ENCODE measurements at places on chromosomes 1 and 21.

- DNase-seq = no peak
Measured at GRCh38 chr1:18666317-18666920, 35.8 kb downstream of the PAX7 start.

DNA sequence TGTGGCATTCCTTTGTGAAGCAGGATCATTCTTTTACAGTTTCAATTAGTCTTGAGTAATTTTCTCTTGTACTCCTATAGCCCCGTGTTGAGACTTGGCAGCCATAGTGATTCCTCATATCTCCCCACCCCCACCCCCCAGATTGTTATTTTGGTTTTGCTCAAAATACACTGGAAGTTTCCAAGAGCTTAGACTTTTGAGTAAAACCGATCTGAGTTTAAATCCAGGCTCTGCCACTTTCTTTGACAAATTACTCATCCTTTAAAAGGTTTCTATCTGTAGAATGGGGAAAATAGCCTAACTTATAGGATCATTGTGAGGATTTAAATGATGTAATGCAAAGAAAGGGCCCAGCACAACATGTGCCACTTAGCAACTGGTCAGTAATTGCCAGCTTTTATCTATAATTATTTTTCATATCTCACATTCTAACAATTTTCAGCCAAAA is 53.1 kb upstream of the RC3H1 start:
- DNase-seq = no peak

GRCh38 chr1:66291531-66291864 is 242.5 kb upstream of the SGIP1 start:
- DNase-seq = no peak

DNA sequence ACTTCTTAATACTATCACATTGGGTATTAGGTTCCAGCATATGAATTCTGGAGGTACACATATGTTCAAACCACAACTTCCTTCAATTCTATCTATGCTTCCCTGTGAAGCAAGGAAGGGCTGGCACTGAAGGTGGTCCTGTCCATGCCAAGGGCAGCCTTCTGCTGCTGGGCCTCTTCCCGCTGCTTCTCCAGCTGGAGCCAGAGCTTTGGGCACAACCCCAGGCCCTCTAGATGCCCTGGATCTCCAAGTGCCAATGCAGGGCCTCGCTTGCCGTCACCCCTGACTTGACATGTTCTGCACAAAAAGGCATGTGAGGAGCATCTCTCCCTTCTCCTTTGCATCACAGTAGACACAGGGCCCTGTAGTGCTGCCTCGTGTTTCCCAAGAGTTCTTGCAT is 62.6 kb downstream of the STYXL2 start:
- no peak for DNase-seq

- DNase-seq = no peak
Measured at GRCh38 chr21:26709090-26709489, 136.0 kb upstream of the CYYR1 start.

DNA sequence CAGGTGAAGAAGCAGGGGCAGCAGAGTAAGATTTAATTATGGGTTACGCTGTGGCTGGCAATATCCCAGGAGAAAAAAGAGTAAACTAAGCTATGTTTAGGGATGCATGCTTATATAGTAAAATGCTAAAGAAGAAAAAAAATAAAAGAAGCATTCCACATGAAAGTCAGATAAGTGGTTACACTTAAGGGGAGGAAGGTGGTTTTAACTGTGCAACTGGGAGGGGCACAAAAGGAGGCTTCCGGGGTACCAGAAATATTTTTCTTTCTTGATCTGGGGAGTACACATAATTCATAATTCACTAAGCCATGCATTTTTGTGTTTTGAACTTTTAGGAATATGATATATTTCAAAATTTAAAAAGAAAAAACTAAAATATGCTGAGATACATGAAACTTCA is 39.5 kb downstream of the USP48 start:
- no peak for DNase-seq

DNA sequence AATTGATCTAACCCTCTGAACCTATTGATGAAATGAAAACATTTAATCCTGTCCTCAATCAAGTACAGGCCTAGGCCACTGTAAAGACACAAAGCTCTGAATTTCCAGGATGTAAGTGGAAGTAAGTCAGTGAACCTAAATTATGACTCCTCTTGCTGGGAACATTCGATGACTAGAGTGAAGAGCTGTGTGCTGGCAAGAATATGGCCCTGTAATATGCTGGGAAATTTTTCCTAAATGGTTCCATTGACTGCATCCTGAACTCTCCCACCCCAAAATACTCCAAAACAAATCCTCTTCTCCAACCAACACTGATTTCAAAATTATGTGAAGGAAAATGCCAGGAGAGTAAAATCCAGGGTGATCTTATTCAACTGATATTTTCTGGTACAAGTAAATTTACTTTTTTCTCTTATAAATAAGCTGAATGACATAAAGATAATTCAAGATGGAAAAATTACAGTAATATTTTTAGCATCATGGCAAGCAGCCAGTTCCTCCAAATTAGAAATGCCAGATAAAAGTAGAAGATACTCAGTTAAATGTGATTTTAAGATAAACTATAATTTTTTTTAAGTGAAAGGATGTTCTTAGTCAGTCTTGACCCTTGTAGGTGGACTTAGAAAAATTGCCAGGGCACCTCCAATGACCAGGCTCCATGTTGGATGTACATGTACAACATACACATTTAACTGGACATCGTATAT is 269.4 kb downstream of the PTGER3 start:
- DNase-seq = no peak

DNA sequence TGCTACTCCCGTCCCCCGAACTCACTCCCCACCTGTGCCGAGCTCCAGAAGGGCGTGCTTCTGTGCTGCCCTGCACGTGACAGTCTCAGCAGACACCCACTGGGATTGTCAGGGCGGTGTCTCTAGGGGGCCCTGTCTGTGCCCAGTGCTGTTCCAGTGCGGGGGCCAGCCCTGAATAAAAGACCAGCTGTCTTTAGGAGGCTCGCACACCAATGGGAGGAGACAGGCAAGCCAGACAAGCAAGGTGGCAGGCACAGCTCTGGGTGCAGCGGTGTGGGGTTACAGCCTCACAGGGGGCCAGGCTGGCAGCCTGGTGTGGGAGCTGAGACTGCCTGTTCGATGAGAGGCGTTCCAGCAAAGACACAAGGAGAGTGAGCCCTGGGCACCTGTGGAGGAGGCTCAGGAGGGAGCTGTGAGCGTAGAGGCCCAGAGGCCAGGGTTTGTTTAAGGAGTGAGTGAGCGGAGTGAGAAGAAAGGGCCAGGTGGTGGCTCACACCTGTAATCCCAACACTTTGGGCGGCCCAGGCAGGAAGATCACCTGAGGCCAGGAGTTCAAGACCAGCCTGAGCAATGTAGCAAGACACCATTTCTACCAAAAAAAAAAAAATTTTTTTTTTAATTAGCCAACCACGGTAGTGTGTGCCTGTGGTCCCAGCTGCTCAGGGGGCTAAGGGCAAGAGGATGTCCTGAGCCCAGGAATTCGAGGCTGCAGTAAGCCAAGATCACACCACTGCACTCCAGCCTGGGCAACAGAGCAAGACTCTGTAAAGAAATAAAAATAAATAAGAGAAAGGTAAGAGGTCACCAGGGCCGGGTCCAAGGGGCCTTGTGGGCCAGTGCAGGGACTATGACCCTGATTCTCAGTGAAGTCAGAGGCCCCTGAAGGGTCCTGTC is 48.2 kb upstream of the ARHGEF16 start:
- DNase-seq = no peak

DNA sequence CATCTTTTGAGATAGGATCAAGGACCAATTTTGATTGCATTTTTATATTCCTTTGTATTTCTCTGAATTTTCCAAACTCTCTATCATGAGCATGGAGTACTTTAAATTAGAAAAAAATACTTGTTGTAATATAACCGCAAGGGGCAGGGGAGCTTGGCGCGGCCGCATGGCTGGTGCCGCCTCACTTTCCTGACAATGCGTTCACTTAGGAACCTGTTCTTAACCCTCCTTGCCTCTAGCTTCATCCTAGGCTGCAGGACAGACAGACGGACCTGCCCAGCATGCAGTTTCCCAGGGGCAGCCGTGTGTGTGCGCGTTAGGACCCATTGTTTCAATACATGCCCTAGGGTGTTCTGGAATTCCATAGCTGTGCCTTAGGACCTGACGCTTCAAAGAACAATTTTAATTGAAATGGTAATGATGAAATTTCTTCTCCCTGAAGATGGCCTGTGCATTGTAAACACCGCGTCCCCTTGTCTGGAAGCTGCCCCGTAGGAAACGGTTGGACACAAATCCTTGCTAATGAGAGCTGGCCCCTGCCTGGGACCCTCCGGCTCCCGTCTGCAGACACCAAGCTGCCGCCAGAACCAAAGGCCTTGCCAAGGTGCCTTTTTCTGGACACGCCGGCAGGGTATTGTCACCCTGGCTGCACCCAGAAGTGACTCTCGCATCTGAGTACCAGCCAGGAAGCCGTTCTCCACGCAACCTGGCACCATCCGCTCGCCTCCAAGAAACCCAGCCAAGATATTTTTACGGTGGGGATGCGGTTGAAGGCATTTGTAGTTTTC is 466.4 kb downstream of the NPHP4 start:
- DNase-seq = no peak

All from activated CD8-positive, alpha-beta memory T cell treated with anti-CD3 and anti-CD28 coated beads for 4 hours (primary cell).